ENCODE measurements at places on chromosomes 16 and 17. TPM values are rescaled to one million over a fixed set of nuclear protein-coding genes. Genes with fewer than 3 reads are reported as not detected.

DNA sequence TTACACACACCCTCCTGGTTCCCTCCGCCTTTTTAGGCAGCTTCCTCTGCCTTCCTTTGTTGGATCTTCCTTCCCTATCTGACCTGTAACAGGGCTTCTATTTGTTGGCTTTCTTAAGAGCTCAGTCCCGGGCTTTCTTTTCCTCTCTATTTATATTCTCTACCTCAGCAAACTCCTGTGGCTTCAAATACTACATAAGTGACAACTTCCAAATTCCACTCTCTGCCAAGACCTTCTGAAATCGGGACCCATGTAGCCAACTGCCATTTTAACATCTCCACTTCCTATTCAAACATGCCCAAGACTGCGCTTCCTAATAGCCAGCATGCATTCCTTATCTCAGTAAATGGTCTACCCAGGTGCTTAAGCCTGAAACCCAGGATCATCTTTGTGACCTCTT lies 128.1 kb downstream of the MRTFB start:
- no peak for DNase-seq

DNA sequence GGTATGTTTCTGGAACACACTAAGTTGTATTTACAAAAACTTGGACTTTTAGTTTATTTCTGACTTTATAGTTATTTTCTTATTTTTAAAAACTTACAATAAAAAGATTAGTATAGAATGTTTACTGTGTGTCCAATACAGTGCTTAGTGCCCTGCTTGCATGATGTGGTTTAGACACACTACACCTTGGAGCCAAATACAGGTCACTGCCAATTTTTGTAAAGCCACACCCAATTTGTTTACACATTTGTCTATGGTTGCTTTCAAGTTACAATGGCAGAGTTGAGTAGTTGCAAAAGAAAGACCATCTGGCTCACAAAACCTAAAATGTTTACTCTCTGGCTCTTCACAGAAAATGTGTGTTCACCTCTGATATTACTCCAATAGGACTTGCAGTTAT lies 807.1 kb downstream of the KCNJ2 start:
- DNase-seq = no peak

- no peak for DNase-seq
These were observed 98.8 kb downstream of the DYNLRB2 start for GRCh38 chr16:80639636-80640035.

DNA sequence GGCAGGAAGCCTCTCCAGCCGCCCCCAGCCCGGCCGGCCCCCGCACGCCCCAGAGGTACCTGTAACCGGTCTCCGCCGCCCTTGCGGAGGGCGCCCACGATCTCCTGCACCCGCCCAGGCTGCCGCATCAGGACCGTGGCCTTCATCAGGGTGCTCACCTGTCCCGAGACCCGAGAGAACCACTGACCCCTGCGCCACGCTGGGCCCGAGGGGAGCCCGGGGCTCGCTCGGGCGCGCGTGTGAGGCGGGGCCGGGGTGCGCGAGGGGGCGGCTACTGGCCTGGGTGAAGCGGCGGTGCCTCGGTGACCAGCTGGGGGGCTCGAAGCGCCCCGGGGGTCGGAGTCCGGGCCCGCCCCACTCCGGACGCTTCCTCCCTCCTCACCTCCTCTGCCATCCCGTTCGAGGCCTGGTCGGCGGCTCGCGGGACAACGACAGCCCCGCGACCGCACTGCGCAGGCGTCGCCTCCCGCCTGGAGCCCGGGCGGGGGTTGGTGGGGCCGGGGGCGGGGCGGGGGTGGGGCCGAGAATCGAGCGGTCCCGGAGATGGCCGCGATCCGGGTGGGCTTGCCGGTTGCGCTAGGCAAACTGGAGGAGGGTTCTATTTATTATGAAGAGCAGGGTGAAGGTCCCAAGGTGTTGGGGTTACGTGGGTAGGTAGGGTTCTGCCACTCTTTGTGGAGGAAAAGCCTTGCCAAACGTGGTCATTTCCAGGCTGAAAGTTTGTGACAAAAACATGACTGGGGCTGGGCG lies at the start of gene NT5C3B:
Gene NT5C3B, minus strand, starts transcription at position 433 of the 750 bp plus-strand sequence. Its CDS starts 39 bp downstream, at position 394.
- DNase-seq = no peak

GRCh38 chr16:11329071-11329491 lies 16.2 kb upstream of the RMI2 start:
- DNase-seq = no peak

DNA sequence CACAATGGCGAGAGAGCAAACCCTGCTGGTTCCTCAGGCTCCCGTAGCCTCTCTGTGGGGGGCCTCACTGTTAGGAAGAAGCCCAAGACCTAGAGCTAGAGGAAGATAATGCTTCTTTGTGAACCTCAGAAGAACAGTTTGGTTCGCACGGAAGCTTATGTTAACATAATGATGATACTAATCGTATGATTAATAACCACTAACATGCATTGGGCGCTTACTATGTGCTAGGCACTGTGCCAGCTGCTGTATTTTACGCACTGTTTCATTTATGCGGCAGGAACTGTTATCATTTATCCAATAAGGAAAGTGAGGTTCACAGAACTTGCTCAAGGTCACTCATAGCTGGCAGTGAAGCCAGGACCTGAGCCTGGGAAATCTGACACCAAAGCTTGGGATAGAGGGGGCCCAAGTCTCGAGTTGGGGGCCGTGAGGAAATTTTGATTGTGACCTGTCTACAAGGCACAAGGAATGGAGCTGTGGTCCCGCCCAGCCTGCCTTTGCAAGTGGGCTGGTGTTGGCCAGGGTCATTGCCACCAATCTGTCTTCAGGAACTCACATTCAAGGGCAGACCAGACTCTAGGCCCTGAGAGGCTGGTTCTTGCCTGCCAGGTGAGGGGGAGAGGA lies 6.8 kb downstream of the PRCD start:
- no peak for DNase-seq

RAPGEFL1 gene
- 7.2 TPM for total RNA-seq

- no peak for DNase-seq
These were observed 62.7 kb upstream of the SREBF1 start for GRCh38 chr17:17899486-17899885.

EMC8 gene
- total RNA-seq = 20.3 TPM

- DNase-seq = no peak
These were observed 232.3 kb downstream of the KATNIP start for GRCh38 chr16:27781981-27782880.

SLC16A13 gene
- 0.48 TPM for total RNA-seq

ITGA2B gene
- 1.7 TPM for total RNA-seq

SPATA32 gene
- not detected for total RNA-seq

DNA sequence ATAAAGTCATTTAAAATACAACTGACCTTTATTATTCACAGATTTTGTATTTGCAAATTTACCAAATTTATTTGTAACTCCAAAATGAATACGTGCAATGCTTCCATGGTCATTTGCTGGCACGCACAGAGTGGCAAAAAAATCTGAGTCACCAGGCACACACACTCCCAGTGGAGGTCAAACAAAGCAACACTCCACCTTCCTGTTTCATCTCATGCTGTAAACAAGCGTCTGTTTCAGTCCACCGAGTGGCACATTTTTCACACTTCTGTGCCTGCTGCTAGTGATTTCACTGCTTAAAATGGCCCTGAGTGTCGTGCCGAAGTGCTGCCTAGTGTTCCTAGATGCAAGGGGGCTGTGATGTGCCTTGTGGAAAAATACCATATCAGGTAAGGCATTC lies 17.8 kb upstream of the ITGAE start:
- DNase-seq = no peak

GRCh38 chr17:43680461-43680860 lies 18.7 kb upstream of the MEOX1 start:
- DNase-seq = no peak

KRT9 gene
- not detected for total RNA-seq

DNA sequence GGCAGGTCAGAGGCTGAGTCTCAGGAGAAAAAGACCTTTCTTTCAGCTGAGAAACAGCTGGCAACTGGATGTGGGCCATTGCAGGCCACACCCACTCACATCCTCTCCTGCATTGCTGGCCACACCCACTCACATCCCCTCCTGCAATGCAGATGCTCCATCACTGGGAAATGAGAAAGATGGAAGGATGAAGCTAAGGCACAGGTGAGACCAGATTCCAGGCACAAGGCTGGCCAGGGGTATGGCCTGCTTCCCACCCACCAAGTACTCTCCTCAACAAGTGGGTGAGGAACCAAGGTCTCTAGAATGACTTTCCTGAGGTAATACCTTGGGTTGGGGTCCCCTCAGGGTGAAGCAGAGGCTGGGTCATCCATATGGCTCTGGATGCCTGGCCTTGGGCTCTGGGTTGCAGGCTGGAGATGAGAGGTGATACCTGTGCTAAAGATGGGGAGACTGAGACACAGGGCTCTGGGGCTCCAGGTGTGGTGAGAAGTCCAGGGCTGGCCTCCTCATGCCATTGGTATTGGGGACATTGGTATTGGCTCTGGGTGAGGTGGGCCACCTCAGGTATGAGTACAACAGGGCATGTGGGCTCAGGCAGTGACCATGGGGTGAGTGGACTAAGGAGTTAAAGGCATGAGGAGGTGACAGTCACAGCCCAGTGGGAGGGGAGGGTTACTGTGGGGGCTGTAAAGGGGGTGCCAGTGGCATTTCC lies 1726.8 kb downstream of the TP53TG3F start:
- no peak for DNase-seq

NPIPA7 gene
- 5.5 TPM for total RNA-seq

- DNase-seq = no peak
These were observed 24.8 kb upstream of the ALOX15 start for GRCh38 chr17:4666296-4666695.

GRCh38 chr17:78224231-78225087 lies 7.0 kb upstream of the TMEM235 start:
- no peak for DNase-seq

TNP2 gene
- total RNA-seq = not detected

DNA sequence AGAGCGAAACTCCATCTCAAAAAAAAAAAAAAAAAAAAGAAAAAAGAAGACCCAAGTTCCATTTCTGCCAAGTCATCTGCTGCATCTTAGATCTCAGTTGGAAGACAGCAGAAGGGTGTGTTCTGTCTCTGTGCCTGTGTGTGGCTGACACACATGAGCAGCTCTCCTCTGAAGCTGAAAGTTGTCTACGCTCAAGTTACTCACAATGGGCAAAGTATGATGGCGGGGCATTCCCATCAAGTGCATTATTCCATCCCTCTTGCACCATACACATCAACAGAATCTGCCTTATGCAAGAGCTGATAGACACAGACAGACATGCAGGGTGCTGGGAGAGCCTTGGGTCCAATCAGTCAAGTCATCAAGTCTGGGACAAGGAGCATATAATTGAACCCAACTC lies 402.2 kb downstream of the XYLT1 start:
- DNase-seq = no peak

DNA sequence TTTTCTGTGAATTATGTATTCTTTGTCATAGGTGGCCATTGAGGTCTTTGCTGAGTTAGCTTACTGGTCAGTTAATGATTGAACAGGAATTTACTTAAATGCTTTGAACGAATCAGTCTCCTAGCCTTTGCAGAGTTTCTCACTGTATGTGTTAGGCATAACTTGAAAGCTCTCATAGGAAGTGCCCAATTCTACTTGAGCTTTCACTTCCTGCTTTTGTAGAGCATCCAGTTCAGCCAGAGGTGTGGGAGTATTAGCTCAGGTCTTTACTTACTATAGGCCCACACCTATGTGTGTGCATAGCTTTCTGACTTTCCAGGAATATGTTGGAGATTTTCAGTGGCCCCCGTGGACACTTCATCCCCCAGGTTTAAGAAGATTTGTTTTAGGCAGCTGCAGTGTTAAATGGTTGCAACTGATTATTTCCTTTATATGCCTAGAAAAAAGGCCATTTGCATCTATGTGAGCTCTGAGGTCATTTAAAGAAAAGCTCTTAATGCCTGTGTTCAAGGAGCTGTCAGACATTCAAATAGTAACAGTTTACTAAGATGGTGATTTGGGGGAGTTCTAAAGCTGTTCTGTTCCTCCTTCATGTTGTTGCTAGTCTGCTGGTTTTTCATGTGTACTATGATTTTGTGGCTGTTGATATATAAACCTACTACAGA lies 62.3 kb downstream of the PHKB start:
- no peak for DNase-seq

SNAI3 gene
- total RNA-seq = 0.97 TPM

DNA sequence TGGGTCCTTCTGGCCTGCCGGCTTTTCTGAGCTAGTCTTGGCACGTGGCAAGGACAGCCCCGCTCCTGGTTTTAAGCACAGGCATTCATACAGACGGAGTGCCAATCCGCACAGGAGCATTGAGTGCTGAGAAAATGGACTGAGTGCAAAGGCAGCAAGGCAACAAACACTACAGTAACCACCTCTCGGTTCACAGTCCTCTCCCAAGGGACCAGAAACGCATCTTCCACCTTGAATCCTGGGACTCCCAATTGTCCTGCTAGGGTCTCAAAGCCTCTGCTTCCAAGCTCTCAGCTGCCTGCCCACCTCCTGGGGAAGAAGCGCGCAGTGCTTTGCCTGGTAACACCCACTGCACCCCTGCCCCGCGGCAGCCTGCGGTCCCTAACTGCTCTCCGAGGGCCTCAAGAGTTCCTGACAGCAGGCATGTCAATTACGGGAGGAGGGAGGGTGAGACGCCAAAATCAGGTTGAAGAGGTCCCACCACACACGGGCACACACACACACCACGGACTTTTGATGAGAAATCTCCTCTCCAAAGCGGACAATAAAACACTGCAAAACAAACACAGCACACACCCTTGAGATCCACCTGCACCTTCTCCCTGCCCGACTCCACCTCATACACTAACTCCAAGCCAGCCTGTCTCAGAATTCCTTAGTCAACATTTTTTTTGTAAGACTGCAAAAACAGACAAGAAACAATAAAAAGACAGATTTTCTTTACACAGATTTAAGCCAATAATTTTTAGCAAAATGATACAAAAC lies 15.0 kb downstream of the SLC16A3 start:
- DNase-seq = no peak

GPR139 gene
- total RNA-seq = not detected

SPNS2 gene
- 10.3 TPM for total RNA-seq

DNA sequence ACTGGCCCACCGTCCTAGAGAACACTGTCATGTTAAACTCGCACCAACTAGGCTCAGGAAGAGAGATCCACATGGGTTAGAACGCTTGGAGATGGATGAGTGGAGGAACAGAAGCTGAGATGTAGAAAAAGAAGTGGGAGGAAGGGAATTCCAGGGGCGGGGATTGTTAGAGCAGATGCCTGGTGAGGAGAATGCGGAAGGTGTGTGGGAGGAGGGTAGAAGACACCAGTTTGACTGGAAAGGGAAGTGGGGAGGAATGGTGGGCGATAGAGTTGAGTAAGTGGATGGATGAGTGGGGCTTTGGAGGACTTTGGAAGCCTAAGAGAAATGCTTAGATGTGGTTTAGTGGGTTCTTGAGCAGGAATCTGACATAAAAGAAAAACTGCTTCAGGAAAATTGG lies 37.4 kb downstream of the DHX38 start:
- DNase-seq = no peak

SPATA2L gene
- total RNA-seq = 4.4 TPM
